Retina (tissue), 1 donor: ENCODE measurements at places on chromosomes 6 and 20.

DNA sequence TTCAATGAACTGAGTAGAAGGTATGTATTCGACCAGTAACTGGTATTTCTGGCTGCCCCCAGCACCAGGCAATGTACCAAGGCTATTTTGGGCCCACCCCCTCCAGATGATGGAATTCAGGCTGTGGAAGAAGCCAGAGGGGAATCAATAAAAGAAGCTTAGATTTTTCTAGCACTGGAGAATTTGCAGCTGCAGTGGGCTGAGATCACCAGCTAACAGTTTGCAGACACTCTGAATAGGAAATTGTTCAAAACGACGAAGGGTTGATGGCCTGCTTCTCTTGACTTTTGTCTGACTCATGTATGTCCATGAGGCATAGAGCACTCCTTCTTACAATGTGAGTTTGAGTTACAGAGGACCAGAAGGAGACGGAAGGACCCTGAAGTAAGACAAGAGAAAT is 32.4 kb upstream of the FBXO9 start:
- DNase-seq: no peak

DNA sequence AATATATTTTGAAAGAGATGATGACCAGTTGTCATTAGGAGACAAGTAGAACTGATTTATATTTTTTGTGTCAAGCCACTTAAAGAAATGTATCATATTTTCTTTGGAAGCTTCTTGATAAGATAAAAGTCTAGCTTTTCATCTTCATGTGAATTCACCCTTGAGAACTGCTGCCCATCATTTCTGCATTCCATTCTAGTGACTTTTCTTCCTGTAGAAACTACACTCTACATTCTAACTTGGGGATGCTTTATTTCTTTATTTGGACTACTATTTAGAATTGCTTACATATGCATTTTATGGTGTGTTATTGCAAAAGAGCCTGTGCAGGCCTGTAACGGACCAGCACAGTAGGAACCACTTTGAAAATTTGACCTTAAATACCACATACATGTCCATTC is 335.0 kb upstream of the KCNQ5 start:
- DNase-seq: no peak

GRCh38 chr6:38443352-38444144 is 196.2 kb downstream of the BTBD9 start:
- DNase-seq: no peak

- peak; percentile 90 for DNase-seq
Measured at GRCh38 chr6:142944124-142945048, 590 bp downstream of the HIVEP2 start.

GRCh38 chr6:50925981-50926380 is 107.3 kb downstream of the TFAP2B start:
- no peak for DNase-seq

DNA sequence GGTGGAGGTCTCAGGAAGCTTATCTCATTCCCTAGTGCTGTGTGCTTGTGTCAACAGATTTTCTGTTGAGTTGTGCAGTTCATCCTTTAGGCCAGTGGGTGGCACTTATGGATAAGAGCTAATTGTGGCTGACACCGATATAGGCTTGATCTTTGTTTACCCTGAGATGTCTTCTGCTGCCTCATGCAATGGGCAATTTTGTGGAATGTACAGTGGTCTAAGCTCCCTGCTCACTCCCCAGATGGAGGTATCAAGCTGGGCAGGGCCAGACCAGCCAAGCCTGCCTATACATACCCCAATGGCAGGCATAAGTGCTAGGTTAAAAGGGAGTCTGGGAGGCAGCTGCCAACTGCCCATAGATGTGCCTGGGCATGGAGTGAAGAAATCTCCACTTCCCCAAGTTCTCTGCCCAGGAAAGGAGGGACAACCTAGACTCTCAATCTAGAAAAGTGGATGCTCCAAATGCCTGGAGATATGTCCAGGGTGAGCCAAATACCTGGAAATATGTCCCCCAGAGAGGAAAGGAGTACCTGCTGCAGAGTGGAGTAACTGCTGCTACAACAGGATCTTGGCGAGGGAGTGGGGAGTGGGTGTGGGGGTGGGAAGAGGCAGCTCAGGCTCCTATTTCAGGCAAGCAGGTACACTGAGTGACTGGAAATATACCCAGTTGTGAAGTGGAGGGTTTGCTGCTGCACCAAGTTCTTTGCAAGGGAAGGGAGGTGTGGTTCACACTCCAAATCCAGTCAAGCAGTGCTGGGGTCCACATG is 53.2 kb upstream of the ARG1 start:
- DNase-seq: no peak

- DNase-seq: peak; percentile 21
Measured at GRCh38 chr6:21710908-21711627, 117.5 kb downstream of the SOX4 start.

DNA sequence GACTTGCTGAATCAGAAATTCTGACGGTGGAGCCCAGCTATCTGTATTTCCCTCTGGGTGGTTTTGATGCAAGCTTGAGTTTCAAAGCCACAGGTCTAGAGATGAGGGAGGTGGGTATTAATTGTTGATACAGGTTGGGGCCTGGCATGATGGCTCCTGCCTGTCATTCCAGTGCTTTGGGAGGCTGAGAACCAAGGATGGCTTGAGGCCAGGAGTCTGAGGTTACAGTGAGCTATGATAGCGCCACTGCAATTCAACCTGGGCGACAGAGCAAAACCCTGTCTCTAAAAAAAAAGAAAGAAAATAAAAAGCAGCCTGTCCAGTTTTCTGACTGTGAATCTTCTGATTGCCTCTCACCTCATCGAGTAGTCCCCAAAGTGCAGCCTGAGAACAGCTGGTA is 184.8 kb upstream of the SASH1 start:
- no peak for DNase-seq

GRCh38 chr6:119314885-119315272 is 34.7 kb downstream of the MAN1A1 start:
- DNase-seq: no peak

DNA sequence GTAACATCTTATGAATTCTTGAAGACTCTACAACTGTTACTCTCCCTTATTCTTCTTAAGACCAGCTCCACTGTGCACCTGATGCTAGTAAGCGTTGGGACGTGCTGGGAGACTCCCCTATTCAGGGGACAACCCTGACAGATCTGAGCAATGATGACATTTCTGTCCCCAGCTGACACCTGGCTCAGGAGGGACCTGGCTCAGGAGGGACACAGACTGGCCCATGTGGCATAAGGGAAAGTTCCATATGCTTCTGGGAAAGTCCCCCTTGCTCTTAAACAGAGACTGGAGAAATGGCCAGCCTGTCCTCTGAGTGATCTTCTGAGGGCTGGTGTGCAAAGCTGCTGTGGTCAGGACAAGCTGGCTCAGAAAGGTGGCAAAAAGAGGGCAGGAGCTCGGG is 10.0 kb upstream of the CD93 start:
- DNase-seq: no peak

DNA sequence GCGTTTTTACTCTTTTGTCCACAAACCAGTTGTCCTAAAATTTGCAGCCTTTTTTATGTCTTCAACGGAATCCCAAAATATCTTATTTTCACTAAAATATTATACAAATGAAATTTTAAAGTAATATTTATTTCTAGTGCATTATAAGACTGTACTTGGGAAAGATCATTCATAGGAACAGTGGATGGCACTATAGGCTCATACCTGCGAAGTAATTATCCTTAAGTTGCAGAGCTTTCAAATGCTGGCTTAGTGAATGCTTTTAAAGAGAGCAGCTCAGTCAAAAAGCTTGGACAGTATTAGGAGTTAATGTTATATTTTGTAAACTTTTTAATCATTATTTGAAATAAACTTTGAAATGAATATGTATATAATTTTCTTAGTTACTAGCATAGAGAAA is 254.9 kb downstream of the CDKAL1 start:
- no peak for DNase-seq

- no peak for DNase-seq
Measured at GRCh38 chr6:105057160-105057559, 100.3 kb downstream of the LIN28B start.

DNA sequence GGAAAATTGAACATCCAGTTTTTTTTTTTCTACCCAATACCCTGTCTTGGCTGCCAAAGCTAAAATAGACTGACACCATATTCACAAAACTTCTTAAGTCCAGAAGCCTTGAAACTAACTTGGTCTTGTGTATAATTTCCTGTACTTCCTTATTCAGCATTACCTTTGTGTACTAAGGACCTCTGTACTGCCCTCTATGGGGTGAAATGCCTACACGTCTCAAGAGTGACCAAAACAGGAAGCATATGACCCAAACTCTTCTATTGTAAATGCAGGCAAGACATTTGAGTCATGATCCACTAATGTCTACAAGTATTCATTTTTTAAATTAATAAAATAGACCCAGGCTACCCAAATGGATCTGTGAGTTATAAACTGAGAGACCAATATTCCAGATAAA is 50.4 kb downstream of the HMGCLL1 start:
- DNase-seq: no peak

DNA sequence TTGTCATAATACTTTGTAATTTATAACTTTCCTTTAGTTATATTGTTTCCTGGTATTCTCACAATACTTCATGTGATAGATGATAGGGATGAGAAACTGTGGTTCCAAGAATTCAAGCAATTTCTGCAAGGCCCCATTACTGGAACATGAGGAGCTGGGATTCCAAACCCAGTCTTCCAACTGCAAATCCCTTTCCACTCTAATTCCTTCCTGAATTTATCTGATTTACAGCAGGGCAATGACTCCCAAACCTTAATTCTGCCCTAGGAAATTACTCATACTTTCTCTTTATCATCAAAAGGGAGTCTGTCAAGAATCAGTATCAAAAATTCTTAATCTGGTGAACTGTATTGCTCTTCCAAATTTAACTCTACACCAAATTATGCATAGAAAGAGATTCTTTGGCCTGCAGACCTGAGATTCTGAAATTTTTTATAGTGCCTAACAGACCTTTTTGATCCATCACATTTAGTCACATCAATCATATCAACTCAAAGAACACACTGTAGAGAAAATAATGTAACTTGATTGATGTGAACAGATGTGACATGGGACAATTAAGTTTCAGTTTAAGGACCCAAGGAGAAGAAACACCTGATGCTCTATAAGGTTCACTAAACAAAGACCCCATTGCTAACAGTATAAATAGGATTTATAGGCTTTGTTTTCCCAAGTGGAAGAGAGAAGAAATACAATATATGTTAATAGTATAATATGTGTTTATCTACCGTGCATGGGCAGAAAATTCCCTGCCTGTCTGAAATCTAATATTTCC is 41.5 kb upstream of the GJA1 start:
- peak; percentile 26 for DNase-seq

DNA sequence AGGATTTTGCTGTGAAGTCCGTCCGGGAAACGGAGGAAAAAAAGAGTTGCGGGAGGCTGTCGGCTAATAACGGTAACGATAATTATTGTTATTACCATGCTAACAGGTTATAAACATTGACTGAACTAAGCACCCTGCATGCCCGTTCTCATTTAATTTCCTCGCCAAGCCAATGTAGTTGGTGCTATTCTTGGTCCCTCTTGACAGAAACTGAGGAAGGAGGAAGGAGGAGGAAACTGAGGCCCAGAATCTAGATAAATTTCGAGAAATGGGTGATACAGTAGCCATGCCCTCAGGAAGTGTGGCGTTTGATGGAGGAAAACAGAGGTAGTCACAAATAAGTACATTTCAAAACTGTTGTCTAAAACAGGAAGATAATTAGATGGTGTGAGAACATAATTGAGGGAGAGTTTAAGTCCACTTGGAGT is 474 bp downstream of the TPX2 start:
- DNase-seq: no peak

- DNase-seq: no peak
Measured at GRCh38 chr6:82381278-82381677, 17.7 kb downstream of the TPBG start.

DNA sequence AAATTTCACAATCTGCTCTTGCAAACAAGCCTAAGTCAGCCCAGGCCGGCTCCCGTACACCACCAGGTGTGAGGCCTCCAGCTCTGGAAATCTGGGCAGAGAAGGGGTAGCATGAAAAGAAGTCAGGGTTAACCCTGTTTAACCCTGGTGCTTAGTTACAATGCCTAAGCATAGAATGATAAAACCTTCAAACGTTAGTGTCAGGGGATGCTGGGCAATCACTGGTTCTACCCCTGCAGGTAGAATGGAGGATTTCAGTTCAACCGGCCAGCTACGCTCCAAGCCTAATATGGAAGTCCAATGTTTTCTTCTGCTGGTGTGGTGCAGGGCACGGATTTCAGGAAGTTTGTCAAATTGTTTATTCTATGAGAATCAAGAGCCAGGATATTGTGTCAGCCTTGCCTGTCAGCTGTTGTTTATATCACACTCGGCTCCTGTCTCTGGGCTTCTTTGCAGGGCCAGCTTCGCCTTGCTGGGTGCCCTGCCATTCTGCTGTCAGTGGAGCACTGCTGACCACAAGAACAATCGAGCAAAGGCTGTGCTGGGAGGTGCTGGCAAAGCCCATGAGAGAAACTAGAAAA is 20.2 kb upstream of the CD93 start:
- no peak for DNase-seq

DNA sequence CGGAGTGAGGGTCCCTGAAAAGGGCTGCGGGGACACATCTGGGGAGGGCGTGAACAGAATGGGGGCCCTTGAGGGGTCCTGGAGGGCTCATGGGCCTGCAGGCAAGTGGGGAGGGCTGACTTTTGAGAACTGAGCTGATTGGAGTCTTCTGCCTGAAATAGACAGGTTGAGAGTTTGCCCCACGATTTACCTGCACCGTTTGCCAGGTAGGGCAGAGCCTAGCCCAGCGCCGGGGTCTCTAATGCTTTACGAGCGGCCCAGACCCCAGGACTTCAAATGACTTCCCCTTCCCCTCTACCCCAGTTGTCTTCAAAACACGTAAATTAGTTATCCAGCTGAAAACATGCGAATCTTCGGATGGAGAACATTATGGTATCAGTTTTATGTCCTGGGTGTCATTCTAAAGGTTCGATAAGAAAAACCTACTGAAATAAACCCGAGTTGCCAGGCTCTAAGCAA is 1.3 kb downstream of the PLCB1 start:
- peak; percentile 30 for DNase-seq

DNA sequence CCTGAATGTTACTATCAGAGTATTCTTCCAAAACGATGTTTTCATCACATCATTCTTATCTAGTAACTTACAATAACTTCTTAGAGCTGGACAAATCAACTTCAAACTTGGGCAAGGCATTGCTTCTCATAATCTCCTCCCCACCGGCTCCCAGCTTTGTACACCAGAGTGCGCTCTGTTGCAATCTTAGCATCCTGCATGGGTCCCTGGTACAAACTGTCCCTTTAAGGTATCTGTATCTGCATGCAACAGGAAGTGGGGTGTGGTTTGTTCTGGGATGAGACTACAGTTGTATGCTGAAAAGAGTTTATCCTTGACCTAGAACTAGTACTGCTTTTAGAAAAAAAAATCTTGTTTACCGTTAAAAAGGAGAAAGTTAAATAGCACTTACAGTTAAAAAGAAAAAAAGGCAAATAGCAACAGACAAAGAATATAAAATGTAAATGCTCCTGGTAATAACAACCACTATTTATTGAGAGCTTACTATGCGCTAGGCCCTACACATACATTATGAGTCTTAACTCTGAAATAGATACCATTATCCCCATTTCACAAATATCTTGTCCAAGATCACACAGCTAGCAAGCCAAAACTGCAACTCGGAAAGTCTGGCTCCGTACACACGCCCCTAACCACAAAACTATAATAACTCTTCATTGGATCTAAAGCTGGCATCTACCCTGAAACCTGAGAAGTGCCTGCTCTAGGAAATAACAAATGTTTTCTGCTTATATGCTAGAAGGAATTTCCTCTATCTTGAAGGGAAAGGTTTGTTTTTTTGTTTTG is 9.8 kb upstream of the HECA start:
- DNase-seq: no peak

- peak; percentile 84 for DNase-seq
Measured at GRCh38 chr6:28940294-28940857, 16.6 kb upstream of the TRIM27 start.

GRCh38 chr6:163504984-163505640 is 90.6 kb downstream of the QKI start:
- no peak for DNase-seq

- peak; percentile 30 for DNase-seq
Measured at GRCh38 chr6:154868143-154868594, 126.9 kb upstream of the TIAM2 start.
